ENCODE measurements at places on chromosomes 6 and 20.

DNA sequence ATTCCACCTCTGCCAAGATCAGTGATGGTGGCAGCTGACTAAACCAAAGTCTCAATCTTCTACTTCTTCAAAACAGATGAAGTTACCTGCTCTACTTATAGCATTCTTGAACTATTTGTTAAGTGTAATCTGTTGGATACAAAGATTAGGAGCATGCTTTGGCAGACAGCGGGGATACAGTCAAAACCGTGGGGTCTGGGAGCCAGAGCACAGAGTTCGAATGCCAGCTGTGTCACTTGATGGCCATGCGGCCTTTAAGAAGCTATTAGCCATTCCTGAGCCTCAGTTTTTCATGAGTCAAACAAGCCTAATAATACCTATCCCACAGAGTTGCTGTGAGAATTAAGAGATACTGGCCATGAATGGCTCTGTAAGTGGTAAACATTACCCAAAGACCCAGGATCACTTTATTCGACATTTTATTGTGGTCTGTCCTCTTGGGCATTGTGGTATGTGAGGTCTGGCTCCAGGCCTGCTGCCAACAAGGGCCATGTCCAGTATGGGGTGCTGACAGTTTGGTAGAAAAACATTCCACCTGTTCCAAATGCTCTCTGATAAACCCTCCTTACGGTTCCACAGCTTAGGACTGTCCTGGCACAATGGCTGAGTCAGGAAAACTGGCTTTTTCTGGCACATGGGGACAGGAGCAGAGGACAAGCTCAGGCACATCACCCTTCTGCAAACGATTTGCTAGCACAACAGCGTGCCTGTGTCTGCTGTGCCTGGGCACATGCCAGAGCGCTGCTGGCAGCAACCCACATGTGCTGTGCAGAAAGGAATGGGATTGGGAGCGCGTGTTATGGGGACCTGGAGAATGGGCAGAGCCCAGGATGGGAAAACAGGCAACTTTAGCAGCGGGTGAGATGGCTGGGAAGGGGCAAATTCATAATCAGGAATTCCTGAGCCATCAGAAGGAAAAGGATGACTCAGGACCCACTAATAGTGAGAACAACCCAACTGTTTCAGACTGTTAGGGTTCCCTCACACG lies 15.7 kb upstream of the FAM83C start:
- DNase-seq, result no peak

DNA sequence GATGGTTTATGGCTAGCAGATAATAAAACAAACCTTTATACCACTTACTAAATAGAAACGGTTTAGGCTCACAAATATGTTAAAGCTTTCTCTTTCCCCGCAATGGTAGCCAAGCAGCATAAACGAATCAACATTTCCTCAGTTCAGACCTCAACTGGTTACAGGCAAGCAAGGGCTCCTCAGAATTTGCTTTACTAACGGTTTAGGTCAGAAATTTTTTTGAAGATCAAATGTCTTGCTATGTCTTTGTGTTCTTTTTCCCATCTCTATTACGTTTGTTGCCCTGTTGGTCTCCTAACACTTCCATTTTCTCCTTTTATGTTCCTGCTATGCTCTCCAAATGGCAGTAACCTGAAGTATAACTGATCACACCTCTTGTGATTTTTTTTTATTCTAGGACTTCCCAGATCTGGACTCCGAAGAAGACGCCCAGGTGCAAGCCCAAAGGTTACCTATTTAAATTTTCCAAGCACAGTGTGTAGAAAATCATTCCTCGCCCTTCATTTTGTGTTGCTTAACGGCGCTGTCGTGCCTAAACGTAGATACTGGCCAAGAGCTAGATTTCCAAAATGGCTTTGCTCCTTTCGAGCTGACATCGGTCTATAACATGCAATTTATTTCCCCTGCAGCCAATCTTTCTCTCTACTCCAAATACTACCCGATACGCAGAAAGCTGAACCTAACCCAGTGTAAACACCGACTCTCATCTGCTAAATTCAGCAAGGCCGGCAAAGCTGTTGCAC lies 717 bp upstream of the ASF1A start:
- DNase-seq, result no peak

DNA sequence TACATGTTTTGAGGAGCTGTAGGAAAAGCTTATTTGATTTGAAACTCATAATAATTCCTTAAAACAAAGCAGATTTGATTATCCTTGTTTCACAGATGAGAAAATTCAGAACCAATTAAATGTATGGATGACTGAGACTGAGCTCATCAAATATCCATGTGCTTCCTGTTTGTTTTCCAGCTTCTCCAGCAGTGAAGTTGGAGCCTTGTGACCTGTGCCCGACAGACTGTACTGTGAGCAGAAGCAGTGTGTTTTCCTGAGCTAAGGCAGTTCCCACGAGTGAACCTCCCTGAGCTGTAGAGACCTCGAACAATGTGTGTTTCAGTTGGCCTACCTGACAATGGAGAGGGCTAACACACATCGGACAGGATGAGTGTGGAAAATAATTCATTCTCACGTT lies 599.5 kb upstream of the NRSN1 start:
- no peak for DNase-seq

GRCh38 chr6:98747960-98748359 lies 86.4 kb upstream of the POU3F2 start:
- DNase-seq, result no peak

GRCh38 chr6:167238694-167239467 lies 52.2 kb upstream of the UNC93A start:
- DNase-seq, result no peak

GRCh38 chr6:56628105-56628504 lies 14.6 kb downstream of the DST start:
- DNase-seq, result no peak

DNA sequence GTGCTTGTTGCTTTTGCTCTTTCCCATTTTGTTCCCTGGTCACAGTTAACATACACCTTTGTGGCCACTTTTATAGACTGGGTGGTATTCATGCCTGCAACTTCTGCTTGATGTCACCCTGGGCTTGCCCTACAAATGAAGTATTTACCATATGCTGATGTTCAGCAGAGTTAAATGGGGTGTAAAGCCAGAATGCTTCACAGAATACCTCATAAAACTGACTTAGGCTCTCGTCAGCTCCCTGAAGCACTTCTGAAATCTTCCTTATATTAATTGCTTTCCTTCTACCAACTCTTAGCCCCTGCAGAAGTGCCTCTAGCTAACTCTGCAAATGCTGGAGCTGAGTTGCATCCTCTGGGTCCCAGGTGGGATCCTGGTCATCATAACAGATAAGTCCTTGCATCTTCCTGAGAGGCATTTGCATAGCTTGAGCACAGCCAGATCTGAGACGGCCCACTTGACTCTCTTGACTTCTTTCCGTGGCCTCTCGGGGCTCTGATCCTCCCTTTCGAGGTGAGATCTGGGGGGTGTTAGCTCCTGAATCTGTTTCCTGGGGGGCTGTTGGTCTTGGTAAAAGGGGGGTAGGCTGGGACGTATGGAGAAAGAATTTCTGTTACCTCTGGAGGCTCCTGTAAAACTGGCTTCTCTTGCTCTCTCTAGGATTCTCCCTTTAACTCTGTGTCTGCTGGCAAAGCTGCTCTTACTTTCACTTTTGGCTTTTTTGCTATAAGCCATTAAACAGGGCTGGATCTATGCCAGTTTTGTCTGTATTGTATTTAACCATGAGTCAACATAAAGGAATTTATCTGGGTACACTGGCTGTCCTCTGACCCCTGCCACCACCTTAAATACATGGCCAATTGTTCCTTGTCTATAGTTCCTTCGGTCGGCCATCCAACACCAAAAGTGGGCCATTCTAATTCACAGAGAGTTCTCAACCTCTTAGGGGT lies 223.0 kb upstream of the SYNCRIP start:
- DNase-seq, result no peak

DNA sequence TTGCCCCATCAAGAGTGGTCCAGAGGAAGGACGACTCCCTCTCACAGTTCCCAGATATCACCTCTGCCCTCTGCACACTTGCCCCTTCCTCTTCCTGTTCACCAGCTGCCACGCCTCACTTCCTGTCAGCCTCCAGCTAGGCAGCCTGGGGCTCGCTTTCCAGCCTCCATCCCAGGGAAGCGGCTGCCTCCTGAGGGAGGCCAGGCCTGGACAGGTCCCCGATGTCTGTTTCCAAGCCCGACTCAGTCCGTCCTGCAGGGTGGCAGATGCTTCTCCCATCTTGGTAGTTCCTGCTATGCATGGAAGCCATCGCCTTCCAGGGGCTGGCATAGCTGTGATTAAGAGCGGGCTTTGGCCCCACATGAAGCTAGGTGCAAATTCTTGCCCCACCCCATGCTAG lies 233.5 kb upstream of the PMEPA1 start:
- no peak for DNase-seq

All from activated CD8-positive, alpha-beta memory T cell treated with anti-CD3 and anti-CD28 coated beads for 4 hours (primary cell).